Hippocampal formation (tissue), 2 donors: ENCODE measurements at places on chromosomes 6 and 20.

GRCh38 chr6:109060571-109060970 is 34.1 kb downstream of the SESN1 start:
- no peak for DNase-seq

GRCh38 chr20:59569305-59569704 is 35.0 kb upstream of the PHACTR3 start:
- DNase-seq = no peak

DNA sequence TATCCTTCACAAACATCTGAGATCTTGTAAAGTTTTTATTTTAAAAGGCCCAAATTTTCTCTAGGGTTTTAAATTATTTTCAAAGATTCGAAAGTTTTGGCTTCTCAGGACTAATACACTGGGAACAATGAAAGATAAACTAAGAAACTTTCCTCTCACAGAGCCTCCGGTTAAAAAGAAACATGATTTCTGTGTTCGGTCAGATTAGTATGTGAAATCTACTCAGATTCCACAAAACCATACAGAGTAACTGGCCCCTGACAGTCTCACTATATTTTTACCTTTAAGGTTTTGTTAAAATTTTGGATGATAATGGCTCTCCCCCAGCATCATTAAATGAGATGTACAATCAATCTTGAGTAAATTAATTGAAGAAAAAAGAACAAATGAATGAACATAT is 471.0 kb downstream of the COL12A1 start:
- DNase-seq = no peak

DNA sequence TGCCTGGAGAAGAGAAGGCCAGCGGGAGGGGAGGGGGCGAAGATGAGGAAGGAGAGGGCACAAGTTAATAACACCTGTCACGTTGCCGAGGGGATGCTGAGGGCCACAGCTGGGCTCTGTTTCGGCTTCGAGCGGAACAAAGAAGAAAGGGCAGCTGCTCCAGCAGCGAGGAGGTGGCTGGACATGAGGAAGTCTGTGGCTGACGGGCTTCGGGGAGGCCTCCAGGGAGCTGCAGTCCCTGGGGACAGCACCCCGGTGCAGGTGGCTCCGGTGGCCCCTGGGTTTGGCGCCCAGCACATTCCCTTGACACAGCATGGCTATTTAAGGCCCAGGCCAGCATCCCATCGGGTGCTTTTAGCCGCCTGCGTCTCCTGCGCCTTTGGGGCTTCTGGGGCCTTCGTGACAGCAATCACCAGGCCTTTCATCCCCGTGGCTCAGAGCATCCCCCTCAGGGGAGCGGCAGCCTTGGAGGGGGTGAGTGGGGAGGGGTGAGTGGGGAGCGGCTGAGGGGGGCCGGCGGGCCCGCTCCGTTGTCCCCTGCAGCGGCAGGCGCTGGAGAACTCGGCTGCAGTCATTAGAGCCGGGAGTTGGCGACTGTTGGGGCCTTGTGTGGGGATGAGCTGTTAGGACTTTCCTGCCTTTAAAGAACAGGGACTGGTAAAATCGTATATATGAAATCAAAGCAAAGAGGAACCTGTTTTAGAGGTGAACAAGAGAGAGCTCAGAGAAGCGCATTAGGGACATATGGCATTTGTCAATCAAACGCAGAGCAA is 99.0 kb downstream of the TMEM242 start:
- no peak for DNase-seq

DNA sequence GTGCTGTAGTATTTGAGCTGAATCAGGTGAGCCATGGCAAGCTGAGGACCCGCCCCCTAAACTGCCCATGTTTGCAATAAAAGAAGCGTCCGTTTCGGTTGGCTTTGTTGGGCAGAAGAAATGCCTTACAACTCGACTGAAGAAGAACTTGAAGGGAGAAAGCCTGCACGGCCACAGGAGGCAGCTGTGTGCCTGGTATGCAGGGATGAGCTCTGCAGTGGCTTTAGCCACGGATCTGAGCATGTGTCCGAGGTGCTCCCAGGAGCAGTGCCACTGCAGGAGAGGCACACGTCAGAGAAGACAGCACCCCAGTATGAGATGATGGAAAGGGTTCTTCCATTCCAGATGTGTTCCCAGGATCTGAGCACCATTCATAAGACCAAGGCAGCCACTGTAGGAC is 23.5 kb downstream of the KIZ start:
- no peak for DNase-seq

- DNase-seq = no peak
Observed at GRCh38 chr6:11368760-11369159, 136.3 kb upstream of the NEDD9 start.

DNA sequence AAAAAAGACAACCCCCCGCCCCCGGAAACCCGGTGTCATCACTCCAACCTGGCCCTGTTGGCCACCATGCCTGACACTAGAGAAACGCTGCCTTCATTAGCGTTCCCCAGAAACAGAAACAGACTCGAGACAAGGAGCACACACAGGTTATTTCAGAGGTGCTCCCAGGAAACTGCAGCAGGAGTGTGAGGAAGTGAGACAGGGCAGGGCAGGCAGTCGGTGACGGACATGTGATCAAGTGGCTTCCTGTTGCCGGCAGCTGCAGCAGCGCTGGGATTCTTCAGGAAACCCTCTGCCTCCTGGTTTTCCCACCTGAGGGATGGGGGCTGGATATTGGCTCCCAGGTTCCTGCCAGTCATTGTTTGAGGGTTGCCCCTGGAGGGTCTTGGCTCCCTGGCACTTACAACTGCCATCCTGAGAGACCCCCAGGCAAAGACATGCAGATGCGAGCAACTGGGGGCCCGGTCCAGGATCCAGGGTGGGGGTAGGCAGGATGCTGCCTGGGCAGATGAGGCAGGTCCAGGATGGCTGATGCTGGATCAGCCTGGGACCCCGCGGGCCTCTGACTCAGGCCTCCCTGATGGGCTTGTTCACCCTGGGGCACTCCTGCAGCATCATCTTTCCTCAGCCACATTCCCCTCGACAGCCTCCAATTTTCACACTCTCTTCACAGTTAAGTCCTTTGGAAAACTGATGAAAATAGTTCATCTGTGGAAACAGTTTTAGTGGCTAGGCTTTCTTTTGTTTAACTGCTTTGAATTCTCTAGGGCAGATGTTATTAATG is 150.7 kb upstream of the SYNDIG1 start:
- no peak for DNase-seq

GRCh38 chr6:156720691-156721685 is 56.2 kb upstream of the ARID1B start:
- DNase-seq = no peak

DNA sequence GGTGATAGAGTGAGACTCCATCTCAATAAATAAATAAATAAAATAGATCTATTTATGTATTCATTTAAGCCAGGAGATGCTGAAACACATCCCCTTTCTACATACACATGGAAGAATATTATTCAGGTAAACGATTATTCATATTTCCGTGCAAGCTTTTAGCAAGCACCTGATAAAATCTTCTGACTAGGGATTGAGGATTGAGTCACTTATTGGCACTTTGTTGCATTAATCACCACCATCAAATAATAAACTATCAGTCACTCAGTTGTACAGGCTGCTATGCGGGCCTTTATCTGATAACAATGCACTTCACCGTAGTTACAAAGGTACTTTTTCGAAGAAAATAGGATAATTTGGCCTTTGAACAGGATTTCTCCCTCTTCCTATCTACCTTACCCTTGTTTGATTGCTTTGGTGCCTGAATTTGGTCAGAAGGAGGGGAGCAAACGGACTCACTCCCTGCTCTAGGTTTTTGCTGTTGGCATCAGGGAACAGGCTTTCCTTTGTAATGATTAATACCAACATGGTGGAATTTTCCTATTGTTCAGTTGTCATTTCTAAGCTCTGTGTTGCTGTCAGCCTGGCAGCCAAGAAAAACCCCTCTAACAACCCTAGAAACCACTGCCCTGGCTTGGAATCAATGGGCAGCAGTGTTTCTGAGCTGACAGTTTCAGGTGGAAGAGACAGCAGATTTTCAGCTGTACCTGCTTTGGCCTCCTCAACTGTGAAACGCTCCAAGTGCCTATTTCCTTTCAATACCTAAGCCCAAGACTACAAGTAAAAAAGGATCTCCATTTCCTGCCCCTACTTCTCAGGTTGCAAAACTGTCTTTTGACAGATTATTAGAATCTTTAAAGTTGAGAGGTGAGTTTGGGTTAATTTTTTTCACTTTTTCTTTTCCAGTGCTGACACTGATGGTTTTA is 63.0 kb downstream of the MYB start:
- DNase-seq = no peak

GRCh38 chr6:108877046-108877751 is 29.0 kb downstream of the ARMC2 start:
- DNase-seq = no peak

DNA sequence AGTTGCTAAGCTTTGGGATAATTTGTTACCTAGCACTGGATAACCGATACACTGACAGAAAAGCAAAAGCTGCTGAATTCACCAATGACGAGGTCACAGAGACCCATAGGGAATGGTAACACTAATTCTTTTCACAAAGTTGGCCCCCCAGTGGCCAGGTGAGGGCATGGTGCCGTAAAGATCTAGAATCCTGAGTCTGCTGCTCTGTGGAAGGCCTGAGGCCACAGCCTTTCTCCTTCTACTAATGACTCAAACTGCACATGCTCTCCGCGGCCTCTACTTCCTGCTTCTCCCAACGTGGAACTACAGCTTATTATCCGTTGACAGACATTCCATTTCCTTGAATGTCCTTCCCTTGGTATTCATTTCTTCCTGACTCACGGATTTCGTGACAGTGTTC is 127.1 kb downstream of the OPRM1 start:
- no peak for DNase-seq

GRCh38 chr6:16380220-16380809 is 141.9 kb downstream of the GMPR start:
- no peak for DNase-seq

DNA sequence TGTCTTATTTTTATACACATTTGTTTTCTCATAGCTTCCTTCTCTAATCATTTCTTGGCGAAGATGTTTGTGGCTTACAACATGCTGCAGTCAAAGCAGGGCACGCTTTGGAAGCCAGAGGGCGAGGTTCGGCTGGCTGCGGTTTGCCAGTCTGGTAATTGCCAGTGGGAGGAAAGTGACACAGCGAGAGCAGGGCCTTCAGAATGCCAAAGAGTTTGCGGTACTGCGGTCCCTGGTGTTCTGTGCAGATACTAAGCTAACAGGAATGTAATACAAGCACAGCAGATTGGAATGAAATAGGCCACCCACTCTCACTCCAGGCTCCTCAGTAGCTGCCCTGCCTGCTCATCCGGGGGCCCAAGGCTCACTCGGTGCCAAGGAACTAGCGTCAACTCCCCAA is 58.7 kb upstream of the TGM3 start:
- DNase-seq = peak; percentile 41

DNA sequence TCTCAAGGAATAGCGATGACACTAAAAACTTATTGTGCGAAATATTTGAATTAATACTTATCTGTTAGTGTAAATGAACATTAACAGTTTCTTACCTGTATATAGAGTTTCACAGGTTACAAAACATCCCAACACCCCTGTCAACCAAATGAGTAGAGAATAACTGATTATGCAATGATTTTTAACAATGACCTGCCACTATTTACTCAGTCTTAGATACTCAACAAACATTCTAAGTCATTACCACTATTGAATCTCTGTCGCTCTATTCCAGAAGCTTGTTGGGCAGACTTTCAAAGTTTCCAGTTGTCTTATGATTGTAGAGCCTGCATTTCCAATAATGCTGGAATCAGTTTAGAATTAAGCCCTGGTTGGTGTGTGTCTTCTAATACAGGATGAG is 85.5 kb downstream of the RNF182 start:
- no peak for DNase-seq

- DNase-seq = no peak
Observed at GRCh38 chr6:166658792-166659150, 31.7 kb upstream of the RPS6KA2 start.

GRCh38 chr6:11235062-11235461 is 2.6 kb upstream of the NEDD9 start:
- no peak for DNase-seq

- no peak for DNase-seq
Observed at GRCh38 chr20:24134284-24134683, 145.7 kb upstream of the GGTLC1 start.

- DNase-seq = peak; percentile 69
Observed at GRCh38 chr6:142943711-142944123, 1.3 kb downstream of the HIVEP2 start.

DNA sequence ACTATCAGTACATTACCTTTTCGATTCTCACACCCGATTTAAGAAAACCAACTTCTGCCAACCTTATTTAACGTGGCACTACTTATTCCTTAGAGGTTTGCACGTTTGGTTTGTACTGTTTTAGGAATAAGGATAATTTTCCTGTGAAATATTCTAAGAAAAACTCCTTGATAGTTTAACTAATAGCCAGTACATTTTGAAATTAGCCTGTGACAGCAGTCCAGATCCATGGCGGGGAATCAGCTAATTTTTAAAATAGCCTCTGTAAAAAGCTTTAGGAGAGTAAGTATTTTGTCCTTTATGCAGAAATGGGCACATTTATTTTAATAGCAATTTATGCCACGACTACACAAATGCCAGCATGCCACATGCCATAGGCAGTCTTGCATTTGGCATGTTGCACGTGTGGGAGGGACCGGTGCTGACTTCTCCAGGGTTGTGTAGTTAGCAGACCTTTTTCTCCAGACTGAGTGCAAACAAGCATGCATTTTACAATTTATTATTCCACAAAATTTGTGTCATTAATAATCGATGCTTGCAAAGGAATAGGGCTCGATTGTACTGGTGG is 6.2 kb downstream of the FOXC1 start:
- no peak for DNase-seq

DNA sequence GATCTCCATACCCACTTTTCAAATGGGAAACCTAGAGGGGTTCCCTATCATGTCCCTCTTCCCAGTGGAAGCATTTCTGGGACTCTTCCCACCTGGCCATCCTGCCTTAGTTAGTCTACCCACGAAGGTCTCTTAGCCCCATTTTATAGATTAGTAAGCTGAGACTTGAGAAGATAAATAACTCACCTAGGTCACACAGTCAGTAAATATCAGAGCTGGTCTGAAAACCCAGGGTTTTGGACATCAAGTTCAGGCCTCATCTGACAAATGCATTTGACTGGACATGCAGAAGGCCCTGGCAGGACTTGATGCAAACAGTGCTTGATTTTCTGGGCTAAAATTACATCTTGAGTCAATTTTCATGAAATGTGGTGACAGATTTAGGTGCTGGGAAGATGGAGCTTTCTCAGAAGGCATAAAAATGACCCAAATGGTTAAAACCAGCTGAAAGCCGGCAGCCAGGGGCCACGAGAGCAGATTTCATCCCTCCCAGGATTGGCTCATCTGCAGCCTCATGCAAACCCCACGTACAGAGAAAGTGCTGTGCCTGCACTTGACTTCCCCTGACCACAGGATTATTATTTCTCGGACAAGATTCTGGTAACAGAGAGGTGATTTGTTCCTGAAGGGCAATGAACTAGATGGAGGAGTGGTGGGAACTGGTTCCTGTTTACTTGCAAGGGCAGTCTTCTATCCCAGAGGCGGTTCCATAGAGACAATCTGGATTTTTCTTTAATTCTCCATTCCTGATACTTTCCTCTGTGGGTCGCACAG is 23.1 kb downstream of the CPNE5 start:
- DNase-seq = no peak

DNA sequence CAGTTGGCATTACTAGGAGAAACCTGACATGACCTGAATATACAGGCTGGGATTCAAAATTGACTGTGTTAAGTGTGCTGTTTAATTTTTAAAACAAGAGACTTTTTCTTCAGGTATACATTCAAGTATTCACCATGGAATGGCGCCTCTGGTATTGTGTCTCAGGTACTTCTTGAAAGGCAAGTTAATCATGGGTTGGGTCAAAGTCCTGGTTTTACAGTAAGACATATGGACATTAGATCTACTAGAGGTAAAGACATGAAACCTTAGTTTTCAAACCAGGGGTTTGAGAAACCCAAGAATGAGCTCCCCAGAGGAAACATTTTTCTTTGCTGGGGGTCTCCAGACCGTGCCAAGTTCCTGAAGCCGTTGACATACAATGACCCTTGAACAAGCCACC is 232.4 kb downstream of the SAMD5 start:
- DNase-seq = no peak
